ENCODE measurements at places on chromosomes 11 and 22.

GRCh38 chr22:22702237-22703202, 58.1 kb downstream of the GGTLC2 start:
- no peak for DNase-seq

GRCh38 chr11:114821621-114822412, 143.5 kb downstream of the NXPE2 start:
- no peak for DNase-seq

GRCh38 chr22:21642584-21643448, 714 bp downstream of the SDF2L1 start:
- peak; percentile 55 for DNase-seq

DNA sequence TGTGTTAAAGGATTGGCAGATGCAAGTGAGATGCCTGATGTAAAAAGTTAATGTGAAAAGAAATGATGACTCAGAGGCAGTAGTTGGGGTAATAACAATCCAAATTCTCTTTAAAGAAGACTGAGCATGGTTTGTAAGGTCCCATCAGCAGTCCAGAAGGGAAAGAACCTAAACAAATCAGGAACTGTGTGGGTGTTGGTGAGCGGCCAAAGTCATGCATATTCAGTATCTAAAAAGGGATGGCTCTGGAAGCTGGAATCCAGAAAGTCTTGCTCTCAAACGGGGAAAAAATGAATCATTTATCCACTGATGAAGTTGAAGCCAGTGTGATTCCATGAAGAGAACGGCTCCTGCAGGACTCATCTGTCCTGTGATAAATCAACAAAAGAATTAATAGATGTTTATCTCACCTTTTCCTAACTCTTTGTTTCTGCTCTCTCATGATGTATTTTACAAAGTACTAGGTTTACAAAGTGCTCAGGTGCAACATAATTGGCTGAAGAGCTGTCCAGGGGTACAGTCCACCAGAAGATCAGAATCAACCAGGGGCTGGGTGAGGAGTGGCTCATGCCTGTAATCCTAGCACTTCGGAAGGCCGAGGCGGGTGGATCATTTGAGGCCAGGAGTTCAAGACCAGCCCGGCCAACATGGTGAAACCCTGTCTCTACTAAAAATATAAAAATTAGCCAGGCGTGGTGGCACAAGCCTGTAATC, 20.5 kb upstream of the SORL1-AS1 start:
- no peak for DNase-seq

- DNase-seq, result no peak
These were observed 1.3 kb upstream of the THY1 start for GRCh38 chr11:119424276-119424675.
